Renal pelvis (tissue), 12 donors: ENCODE measurements at places on chromosomes 3 and 15.
A peak's percentile ranks its signal among the peaks of the same experiment; 100 is the strongest.

DNA sequence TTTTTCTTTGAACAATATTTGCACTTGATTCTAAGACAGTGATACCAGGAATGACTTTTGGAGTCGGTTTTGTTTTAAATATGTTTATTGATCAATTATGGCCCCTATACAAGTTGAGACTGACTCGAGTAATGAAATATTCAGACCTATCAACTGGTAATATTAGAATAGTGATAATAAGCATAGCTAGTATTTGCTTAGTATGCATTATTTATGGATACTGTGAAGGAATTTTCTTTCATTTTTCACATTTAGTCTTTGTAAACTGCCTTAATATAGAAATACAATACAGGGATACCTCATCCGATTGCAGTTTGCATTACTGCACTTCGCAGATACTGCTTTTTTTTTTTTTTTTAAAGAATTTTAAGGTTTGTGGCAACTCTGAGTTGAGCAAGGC is 107.9 kb downstream of the CNTN4 start:
- no peak for DNase-seq

DNA sequence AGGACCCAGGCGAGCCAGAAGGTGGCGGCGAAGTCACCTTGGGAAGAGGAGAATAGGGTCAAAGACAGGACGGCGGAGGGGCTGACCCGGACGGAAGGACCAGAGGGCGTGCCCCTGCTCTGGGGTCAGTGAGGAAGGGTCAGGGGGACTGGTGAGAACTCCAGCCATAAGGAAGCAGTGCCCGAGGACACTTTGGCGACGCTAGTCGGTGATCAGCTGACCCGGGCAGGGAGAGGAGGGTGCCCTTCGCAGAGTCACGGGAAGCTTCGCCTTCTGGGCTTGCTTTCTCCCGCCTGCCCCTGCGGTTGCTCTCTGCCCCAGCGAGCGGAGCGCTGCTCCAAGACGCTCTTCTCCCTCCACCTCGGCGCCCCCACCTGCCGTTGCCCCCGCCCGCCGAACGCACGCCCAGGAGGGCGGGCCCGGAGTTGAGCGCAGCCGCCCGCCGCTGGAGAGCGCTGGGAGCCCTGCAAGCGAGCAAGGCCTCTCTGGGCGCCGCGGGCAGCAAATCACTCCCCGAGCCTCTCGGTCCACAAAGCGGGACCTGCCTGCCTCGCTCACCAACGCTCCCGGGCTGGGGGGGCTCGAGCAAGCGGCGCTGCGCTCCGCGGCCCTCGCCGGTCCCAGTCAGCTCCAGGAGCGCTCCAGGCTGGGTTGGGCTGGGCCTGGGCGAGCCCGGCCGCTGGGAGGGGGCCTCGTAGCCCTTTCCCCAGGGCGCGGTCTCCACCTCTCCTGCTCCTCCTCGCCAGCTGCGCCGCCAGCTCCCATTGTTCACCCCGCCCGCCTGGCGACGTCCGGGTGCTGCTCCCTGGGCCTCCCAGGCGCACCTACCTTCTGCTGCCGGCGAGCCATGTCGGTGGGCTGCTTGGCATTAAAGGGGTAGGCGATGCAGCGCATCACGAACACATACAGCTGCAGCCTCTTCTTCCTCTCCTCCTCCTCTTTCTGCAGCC is 1.2 kb downstream of the CADPS start:
- peak; percentile 8 for DNase-seq

GRCh38 chr15:55407498-55408011 is 604 bp downstream of the CCPG1 start:
- peak; percentile 21 for DNase-seq

DNA sequence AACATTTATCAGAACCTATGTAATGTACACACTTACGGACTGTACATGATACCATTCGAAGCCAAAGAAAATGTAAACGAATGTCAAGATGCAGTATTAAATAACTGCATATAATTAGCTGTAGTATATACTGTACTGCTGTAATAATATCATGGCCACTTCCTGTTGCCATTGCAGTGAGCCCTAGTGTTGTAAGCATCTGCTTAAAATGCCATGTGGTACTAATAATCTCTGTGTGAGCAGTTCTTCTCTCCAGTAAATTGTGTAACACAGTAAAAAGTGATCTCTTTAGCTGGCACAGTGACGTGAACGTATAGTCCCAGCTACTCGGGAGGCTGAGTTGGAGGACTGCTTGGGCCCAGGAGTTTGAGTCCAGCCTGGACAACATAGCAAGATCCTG is 8.6 kb downstream of the SPG11 start:
- no peak for DNase-seq

DNA sequence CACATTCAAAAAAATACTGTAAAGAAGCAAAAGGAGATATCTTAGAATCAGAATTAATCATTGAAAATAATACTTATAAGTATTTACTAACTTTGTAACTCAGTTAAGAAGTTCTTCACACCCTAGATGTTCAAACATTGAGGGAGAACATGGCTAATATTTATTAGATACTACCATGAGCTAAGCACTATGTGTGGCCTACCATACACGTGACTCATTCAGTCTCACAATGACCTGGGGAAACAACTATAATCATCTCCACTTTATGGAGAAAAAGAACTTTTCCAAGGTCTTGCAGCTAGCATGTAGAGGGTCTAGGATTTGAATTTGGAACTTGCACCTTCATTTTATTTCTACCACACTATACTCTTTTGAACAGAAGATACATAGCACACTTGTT is 361.9 kb upstream of the CFAP20DC start:
- no peak for DNase-seq

GRCh38 chr3:86451749-86452148 is 539.2 kb downstream of the VGLL3 start:
- no peak for DNase-seq

GRCh38 chr15:60914360-60914759 is 314.7 kb downstream of the RORA start:
- DNase-seq = no peak

- no peak for DNase-seq
These were observed 91.6 kb upstream of the FAM98B start for GRCh38 chr15:38362355-38362754.

DNA sequence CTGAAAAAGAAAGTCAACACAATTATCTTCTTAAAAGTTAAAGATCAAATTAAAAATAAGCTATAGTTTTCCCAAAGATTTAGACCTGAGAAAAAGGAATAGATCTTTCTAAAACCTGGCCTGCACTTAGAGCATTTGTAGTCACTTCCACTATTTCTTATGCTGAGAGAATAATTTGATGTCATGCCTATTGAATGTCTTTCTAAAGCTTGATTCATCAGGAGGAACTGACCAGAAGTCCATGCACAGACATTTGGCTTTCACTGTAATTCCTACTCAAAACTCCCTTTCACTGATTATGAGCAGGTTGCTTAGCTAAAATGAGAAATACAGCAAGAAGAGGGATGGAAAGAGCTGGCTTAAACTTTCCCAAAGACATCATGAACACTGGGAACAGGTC is 4.3 kb downstream of the GREM1 start:
- no peak for DNase-seq

GRCh38 chr15:31508656-31509055 is 182.0 kb downstream of the KLF13 start:
- DNase-seq = no peak

- no peak for DNase-seq
These were observed 4.0 kb upstream of the LMLN start for GRCh38 chr3:197955892-197956477.

GRCh38 chr3:122100591-122101463 is 45.7 kb downstream of the CD86 start:
- DNase-seq = peak; percentile 23

DNA sequence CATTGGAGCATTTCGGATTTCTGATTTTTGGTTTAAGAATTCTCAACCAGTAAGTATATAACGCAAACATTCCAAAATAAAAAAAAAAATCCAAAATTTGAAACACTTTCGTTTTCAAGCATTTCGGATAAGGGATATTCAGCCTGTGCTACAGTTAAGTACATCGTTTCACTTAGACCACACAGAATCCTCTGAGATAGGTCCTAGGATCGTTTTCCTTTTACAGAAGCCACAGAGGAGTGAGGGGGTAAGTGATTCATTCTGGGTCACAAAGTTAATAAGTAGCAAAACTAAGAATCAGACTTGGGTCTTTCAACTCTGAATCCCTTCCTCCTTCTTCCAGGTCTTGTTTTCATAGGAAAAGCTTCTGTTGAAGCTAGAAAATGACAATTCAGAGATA is 249.3 kb downstream of the BBX start:
- peak; percentile 7 for DNase-seq

- no peak for DNase-seq
These were observed 84.5 kb upstream of the FNDC3B start for GRCh38 chr3:171954690-171955383.

GRCh38 chr3:115626006-115626409 is 2.7 kb downstream of the GAP43 start:
- DNase-seq = no peak

GRCh38 chr3:7973006-7973405 is 528.6 kb upstream of the LMCD1 start:
- no peak for DNase-seq

GRCh38 chr3:69370901-69371301 is 15.0 kb downstream of the FRMD4B start:
- DNase-seq = no peak

- DNase-seq = peak; percentile 33
These were observed at the start of gene SLC9A9 for GRCh38 chr3:143847787-143848631. Gene SLC9A9 (minus strand): TSS chr3:143848468. CDS start chr3:143848322, 146 bp downstream.

- DNase-seq = no peak
These were observed 688.8 kb upstream of the CCDC54 start for GRCh38 chr3:106688464-106688863.

- DNase-seq = no peak
These were observed 109.2 kb upstream of the ROBO2 start for GRCh38 chr3:76930712-76931111.

- DNase-seq = no peak
These were observed 359.6 kb upstream of the NECTIN3 start for GRCh38 chr3:110711851-110712516.

GRCh38 chr3:1998739-1999138 is 99.9 kb upstream of the CNTN4 start:
- DNase-seq = no peak

GRCh38 chr3:144921710-144922109 is 950.1 kb downstream of the DIPK2A start:
- DNase-seq = no peak

DNA sequence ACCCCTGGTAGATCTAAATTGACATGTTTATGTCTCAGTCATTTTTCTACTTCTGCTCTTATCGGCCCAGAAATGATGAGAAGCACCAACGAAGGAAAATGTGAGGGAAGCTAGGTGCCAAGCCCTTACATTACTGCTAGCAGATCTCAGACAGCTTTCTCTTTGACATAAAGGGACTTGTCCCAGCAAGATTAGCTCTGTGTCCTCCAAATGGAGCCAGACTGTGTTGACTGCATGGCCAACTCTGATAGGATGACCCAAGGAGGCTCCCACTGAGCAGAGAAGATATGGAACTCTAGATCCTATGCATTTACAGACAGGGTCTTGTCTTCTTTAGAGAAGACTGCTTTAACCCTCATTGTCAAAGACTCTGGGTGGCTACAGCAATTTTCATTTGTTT is 2.8 kb upstream of the MCTP2 start:
- no peak for DNase-seq

- no peak for DNase-seq
These were observed 23.1 kb upstream of the PDCD6IP start for GRCh38 chr3:33775363-33775762.

DNA sequence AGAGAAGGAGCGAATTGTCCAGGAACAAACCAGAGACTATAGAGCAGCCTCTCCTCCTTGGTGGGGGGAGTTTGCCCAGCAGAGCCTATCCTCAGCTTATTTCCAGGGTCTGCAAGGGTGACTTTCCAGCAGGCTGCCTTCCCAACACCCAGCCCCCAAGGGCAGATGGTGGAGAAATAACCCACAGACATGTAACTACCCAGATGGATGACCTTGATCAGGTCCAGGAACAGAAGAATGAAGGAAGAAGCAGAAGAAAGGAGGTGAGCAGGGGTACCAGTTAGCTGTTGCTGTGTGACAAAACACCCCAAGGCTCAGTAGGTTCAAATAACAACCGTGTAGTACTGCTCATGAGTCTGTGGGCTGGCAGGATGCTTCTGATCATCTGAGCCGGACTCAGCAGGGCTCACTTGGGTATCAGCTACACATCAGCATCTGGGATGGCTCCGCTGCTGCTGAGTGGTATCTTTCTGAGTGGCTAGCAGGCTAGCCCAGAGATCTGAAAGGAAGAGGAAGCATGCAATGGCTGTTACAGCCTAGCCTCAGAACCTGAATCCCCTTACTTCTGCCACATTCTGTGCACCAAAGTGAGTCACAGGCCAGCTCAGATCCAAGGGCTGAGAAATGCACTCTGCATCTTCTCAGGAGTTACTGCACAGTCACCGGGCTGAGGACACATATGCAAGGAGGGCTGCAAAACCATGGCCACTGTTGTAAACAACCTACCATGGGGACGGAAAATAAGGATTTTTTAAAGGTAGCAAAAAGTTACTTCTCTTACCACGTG is 22.2 kb upstream of the TXNRD3 start:
- DNase-seq = no peak

GRCh38 chr15:44798826-44799225 is 62.5 kb downstream of the TRIM69 start:
- DNase-seq = no peak

DNA sequence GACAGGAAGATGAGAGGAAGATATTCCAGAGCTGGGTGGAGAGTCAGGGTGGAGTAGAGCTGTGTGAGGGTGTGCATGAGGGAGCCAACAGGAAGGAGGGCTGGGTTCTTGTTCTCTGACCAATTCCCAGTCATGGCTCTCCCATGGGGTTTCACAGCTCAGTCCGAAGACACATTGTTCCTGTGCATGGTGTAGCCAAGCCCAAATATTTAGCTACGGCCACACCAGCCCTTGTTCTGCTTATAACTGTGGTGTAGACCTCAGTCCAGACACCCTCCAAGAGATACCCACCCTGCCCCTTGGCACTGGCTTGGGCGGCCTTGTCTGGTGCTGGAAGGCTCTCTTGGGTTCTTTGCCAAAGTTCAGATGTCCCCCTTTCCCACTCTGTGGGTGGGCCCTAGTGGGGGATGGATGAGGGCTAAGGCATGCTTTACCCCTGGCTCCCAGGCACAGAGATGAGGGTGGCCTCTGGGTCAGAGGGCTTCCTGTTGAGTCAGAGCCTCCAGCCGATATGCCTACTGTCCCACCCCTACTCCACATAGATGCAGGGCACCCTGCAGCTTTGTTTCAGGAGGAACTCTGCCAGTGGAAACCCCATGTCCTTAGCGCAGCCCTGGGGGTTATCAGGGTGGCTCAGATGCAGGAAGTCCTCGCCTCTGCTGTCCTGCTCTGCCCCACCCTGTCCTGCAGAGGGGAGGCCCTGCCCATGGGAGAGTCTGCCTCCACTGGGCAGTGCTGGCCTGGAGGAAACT is 271.2 kb upstream of the CTDSPL start:
- no peak for DNase-seq

DNA sequence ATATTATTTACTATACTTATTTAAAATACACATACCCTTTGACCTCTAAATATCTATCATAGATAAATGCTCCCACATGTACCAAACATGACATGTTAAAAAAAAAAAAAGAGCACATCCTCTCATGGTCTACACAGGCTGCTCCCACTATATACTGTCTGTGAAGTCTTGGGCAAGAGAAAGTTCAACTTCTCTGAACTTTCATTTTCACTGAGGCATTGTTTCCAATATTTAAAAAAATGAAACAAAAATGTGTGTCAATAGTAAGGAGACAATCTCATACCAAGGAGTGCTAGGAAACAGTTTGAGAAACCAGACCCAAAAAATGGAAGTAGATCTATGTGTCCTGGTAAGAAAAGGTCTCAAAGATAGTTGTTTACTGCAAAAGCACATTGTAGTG is 29.3 kb downstream of the SLC4A7 start:
- DNase-seq = no peak

- no peak for DNase-seq
These were observed 40.1 kb upstream of the MTMR10 start for GRCh38 chr15:31031471-31032067.

- no peak for DNase-seq
These were observed 37.4 kb downstream of the TLNRD1 start for GRCh38 chr15:81037952-81038743.
